Stimulated activated CD8-positive, alpha-beta memory T cell treated with anti-CD3 and anti-CD28 coated beads, Interleukin-4, amount 100 ng/mL, for 1 hour (primary cell): ENCODE measurements at places on chromosomes 5 and 9.

GRCh38 chr5:135944967-135945560 lies 9.7 kb downstream of the LECT2 start:
- no peak for DNase-seq

DNA sequence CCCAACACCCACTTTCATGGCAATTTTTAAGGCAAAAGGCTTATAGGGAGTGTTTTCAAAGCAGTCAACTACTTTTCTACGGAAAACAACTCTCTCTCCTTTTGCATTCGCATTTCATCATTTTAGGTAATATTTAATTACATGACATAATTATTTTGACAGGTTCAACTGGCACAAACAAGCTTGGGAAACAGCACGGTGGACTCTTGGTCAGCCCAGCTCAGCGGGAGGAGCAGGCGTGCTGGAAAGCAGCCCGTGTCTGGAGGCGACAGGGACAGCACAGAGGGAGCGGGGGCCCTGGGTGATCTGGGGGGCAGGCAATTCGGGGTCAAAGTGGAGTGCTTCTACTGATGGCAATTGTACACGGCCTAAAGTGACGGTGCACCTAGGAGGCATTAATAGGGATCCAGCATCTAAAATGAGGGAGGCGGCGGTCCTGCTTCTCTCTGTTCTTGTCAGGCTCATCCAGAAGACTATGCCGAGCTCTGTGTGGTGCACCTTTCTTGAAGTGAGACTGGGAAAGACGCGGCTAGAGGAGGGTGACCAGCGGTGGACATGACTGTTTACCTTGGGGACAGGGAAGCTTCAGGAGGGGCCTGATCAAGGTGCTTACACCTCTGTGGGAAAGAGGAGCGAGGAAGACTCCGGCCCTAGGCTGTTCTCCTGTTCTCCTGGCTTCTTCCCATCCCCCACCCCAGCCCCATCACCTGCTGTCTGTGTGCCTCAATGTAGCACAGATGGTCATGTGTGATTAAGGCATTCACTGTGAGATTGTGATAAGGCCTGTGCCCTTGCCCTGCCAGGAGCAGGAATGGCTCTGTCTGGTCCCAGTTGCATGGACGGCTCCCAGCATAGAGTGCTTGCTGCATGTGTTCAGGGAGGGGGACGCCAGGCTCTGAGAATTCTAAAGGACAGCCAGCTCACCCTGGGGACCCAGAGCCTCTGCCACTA lies 3.4 kb downstream of the MYMK start:
- DNase-seq = no peak

GRCh38 chr5:101942321-101942882 lies 353.7 kb downstream of the SLCO4C1 start:
- no peak for DNase-seq

DNA sequence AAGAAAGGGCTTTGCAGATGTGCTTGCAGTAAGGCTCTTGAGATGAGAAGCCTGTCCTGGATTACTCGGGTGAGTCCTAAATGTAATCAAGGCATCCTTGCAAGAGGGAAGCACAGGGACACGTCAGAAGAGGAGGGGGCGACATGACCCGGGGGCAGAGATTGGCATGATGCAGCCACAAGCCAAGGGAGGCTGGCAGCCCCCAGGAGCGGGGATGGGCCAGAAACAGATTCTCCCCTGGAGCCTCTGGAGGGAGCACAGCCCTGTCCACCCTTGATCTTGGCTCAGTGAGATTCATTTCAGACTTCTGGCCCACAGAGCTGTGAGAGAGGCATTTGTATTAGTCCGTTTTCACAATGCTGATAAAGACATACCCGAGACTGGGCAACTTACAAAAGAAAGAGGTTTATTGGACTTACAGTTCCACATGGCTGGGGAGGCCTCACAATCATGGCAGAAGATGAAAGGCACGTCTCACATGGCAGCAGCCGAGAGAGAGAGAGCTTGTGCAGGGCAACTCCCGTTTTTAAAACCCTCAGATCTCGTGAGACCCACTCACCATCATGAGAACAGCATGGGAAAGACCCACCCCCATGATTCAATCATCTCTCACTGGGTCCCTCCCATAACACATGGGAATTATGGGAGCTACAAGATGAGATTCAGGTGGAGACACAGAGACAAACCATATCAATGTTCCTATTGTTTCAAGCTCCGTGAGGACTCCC lies 76.1 kb downstream of the ADAMTS2 start:
- DNase-seq = no peak

DNA sequence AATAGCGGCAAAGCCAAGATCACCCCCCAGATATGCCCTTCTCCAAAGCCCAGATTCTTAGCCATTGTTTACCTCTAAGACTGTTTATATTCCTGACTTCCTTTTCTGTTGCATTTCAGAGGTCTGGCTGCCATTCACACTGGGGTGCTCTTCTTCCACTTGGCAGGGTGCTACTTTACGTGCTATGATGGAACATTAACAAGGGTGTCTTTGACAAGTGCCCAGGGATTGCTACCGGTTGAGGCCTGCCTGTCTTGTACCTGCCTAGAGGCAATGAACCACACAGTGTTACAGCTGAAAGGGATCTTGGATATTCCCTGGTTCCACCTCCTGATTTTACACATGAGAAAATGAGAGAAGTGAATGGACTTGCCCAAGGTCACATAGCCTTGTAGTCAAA lies 352.1 kb upstream of the KIF2A start:
- no peak for DNase-seq

GRCh38 chr9:450057-450456 lies 235.4 kb downstream of the DOCK8 start:
- DNase-seq = no peak

- DNase-seq = no peak
Observed at GRCh38 chr9:12774861-12775678, at the start of gene LURAP1L. Gene LURAP1L (plus strand): TSS chr9:12775020. CDS start chr9:12775716, 696 bp downstream.

DNA sequence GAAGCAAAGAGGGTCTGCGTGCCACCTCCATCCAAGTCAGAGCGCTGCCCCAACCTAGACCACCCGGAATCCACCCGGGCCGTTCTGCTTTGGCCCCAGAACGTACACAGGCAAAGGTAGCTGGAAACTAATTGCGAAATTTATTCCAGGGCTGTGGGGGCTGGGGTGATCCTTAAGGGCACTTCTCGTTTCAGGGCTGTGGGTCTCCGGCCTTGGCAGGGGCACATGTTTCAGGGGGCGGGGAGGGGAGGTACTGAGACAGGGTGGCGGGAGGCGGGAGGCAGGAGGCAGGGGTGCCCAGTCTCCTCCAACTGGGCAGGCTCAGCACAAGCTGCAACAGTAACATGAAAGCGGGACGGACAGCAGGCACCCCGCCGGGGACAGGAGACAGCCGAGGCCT lies 26.1 kb downstream of the NR5A1 start:
- DNase-seq = no peak

GRCh38 chr5:166671811-166672210 lies 1619.6 kb upstream of the WWC1 start:
- DNase-seq = no peak

DNA sequence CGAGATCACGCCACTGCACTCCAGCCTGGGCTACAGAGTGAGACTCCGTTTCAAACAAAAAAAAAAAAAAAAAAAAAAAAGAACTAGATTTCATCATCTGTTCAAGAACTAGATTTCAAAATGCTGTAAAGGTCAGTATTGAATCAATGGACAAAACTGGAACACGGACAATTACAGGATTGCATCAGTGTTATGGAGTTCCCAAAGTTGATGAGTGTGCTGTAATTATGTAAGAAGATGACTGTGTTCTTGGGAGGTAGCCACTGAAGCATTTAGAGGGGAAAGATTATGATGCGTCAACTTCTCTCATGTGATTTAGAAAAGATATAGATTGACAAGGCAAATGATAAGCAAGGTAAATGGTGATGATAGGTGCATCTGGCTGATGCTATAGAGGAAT lies 6.5 kb downstream of the FAM240B start:
- DNase-seq = no peak

DNA sequence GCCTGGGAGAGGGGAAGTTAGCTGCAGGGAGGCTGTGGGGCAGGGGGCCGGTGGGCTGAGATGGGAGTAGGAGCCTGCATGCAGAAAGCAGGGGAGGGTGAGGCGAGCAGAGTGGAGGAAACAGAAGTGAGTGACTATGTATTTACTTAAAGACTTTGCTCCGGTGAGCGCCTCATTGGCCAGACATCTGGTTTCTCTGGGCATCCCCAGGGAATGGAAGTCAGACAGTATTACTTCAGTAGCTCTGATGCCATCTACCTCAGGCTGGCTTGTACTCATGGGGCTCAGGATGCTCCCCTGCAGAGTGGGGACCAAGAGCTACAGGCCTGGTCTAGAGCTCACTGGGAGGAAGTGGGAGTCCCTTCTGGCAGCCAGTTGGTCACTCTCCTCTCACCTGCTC lies 78.2 kb upstream of the ARAP3 start:
- no peak for DNase-seq

- no peak for DNase-seq
Observed at GRCh38 chr5:40554813-40555212, 124.9 kb upstream of the PTGER4 start.

DNA sequence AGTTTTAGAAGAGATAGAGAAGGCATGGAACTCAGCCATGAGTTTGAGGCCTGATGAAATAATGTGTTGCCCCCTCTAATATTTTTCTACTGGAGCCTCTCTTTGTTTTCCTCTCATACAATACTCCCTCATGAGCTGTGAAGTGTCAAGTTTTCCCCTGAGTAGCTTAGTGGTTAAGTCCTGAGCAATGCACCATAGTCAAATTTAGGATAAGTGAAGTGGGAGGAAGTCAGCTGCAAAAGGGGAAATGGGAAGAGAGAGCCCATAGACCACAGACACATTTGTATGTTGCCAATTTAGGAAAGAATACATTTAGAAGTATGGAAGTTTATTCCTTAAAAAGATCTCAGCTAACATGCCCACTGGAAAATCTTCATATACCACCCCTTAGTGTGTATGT lies 171.5 kb upstream of the NREP start:
- no peak for DNase-seq

DNA sequence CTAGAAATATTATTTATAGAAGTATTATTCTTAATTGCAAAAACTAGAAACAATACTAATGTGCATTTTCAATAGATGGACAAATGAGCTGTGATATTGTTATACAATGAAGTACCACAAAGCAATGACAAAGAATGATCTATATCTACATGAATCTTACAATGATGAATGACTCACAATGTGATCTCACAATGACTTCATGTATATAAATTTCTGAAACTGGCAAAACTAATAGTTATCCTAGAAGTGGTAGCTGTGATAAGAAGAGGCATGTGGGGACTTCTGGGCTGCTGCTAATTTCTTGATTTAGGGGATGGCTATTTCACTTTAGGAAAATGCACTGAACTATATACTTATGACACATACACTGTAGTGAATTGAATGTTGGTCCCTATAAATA lies 396.0 kb upstream of the ZNF608 start:
- DNase-seq = no peak

GRCh38 chr5:75265731-75266130 lies 29.1 kb upstream of the ANKRD31 start:
- DNase-seq = no peak

DNA sequence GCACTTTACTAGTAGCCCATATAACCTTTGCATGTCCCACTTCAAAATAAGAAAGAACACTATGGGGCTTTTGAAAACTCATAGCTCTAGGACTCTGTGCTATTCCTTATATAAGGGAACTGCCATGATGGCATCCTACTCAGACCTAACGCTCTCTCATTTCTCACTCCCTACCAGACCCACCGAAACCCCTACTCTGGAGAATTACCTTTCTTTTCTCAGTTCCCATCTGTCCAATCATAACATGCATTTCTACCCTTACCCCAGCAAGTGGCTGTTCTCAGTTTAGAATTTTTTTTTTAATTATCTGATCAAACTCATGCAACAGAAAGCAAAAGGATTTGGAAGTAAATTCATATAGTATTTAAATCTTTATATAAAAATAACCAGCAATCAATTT lies 27.3 kb downstream of the CARNMT1 start:
- DNase-seq = no peak

DNA sequence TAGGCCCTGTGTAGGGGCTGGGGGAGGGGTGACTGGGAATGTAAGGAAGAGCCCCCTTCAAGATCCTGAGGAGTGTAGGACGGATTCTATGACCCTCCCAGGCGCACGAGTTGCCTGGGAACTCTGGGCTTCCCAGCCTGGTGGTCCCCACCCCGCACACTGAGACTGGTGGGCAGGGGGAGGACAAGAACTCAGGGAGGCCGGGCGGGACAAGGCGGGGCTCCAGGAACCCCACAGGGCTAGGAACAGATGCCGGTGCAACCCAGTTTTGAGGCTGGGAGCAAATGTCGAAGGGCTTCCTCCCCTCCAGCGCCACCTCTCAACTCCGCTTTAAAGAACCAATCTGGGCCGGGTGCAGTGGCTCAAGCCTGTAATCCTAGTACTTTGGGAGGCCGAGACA lies 1.3 kb upstream of the VDAC1 start:
- DNase-seq = no peak

- DNase-seq = no peak
Observed at GRCh38 chr5:35083150-35083549, 35.4 kb upstream of the AGXT2 start.

DNA sequence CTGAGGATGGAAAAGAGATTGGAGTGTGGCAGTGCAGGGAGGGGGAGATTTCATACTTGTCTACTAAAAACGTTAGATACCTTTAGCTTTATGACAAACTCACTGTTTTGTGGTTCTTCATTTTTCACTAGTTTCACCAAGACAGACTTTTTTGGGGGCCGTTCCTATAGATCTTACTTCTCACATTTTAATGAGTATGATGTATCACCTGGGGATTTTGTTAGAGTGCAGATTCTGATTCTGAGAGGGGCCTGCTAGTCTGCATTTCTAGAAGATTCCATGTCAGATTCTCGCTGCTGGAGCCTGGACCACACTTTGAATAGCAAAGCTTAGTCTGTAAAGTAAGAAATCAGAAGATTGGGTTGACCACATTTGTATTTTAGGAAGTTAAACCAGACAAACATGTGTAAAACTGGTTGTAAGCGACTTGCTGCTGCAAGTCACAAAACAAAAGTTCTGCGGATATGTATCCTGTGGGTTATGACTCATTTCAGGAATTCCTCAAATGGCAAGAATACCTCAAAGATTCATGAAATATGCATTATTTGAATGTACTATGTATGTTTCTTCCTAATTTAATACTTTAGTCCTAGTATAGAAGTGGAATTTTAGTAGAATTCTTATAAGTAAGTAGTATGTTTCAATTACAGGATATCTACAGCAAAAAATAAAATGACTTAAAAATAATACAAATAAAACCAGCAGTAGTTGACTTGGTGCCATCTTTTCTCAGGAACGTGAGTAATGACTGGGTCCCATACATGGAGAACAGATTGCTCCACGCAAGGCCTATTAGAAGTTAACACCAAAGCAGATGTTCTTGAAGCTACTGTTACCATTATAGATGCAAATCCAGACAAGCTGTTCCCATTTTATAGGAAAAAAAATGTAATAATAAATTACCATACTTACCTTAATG lies 27.8 kb downstream of the NFIL3 start:
- DNase-seq = no peak

GRCh38 chr5:92980491-92980890 lies 600.5 kb downstream of the NR2F1-AS1 start:
- DNase-seq = no peak

DNA sequence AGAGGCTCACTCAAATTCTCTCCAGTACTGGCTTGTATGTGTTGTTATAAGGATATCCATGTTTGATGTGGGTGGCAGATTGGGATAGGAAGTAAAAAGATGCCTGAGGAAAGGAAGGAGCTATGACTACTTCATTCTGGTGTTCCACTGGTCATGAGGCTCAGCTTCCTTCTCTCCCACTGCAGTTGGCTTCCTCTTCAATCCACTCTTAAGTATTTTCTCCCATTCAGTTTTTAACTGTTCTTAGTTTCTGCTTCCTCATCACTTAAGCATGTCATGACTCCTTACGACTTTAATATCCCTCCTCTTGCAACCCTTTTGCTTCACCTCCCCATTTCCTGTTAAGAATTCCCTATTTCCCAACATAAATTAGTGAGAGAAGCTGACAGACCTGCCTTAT lies 81.1 kb downstream of the PJA2 start:
- no peak for DNase-seq
